ENCODE measurements at places on chromosomes 6 and 20. TPM values are rescaled to one million over a fixed set of nuclear protein-coding genes. Genes with fewer than 3 reads are reported as not detected.

The FOXA2 gene
- total RNA-seq = 7.9 TPM

The VNN1 gene
- total RNA-seq = 1.4 TPM

DNA sequence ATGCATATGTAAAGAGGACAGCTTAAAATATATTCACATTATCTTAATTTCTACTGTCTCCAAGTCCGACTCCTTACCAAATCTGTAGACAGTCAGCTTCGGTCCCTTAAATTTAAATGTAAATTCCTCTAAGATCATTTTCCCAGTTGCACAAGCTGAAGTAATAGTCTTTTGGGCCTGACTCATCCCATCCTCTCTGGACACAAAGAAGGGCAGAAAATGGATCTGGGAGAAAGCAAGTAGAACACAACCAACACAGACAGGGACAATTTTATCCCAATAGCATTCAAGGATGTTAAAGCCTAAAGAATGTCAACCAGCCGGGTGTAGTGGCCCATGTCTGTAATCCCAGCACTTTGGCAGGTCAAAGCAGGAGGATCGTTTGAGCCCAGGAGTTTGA lies 228.3 kb downstream of the ARHGAP18 start:
- H3K27me3 ChIP-seq = no peaks in the 10 kb centered on the region
- no peak for DNase-seq
- no peaks in the 10 kb centered on the region for H3K36me3 ChIP-seq
- no peak overlapping the region for H3K27ac ChIP-seq
- H3K4me3 ChIP-seq = no peak overlapping the region

The SNAP91 gene
- 0.53 TPM for total RNA-seq

GRCh38 chr6:108492131-108492766 lies 68.5 kb upstream of the FOXO3 start:
- peak; percentile 63 for DNase-seq
- no peaks in the 10 kb centered on the region for H3K4me1 ChIP-seq
- H3K4me3 ChIP-seq = no peak overlapping the region
- no peaks in the 10 kb centered on the region for H3K36me3 ChIP-seq

The DYNLT2 gene
- total RNA-seq = 4.0 TPM

DNA sequence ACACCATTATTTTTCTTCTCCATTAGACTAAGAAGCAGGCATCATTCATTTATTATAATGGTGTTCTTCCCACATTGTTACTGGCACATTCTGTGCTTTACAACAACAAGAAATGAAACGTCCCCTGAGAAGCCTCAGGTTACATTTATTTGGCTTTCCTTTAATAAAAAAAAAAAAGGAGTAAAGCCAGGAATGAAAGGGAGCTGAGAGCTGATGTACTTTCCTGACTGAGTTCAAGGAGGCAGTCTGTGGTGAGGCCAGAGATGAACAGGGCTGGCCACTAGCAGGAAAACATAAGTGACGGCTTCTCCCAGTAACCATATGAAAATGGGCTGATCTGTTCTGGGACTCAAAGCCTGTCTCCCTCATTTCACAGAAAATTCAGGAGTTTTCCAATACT lies 742.1 kb downstream of the MAFB start:
- H3K27ac ChIP-seq = no peak overlapping the region
- no peaks in the 10 kb centered on the region for H3K36me3 ChIP-seq
- no peak for DNase-seq
- no peaks in the 10 kb centered on the region for H3K4me1 ChIP-seq
- H3K27me3 ChIP-seq = no peaks in the 10 kb centered on the region

The RAET1G gene
- total RNA-seq = 1.5 TPM

The PTK6 gene
- total RNA-seq = 0.52 TPM

DNA sequence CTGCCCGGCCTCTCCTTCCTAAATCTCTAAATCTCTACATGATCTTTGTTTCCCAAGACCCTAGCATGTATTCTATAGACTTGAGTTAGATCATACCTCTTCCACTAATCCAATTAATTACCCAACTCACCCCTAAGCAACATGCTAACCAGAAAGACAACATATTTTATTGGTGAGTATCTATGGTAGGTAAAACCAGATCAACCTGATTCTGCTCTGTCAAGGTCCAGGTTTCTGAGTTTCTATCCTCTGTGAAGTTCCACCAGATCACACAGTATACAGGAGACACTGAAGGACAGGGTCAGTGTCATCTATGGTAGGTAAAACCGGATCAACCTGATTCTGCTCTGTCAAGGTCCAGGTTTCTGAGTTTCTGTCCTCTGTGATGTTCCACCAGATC lies 363.2 kb upstream of the MARCKS start:
- no peaks in the 10 kb centered on the region for H3K27me3 ChIP-seq
- H3K36me3 ChIP-seq = no peaks in the 10 kb centered on the region
- H3K4me1 ChIP-seq = no peaks in the 10 kb centered on the region
- no peak overlapping the region for H3K4me3 ChIP-seq

The ENPP3 gene
- total RNA-seq = 1.0 TPM

GRCh38 chr6:108841377-108841855 lies 6.8 kb upstream of the ARMC2 start:
- no peak overlapping the region for H3K4me3 ChIP-seq
- H3K27ac ChIP-seq = no peak overlapping the region

The ULBP2 gene
- 0.10 TPM for total RNA-seq

DNA sequence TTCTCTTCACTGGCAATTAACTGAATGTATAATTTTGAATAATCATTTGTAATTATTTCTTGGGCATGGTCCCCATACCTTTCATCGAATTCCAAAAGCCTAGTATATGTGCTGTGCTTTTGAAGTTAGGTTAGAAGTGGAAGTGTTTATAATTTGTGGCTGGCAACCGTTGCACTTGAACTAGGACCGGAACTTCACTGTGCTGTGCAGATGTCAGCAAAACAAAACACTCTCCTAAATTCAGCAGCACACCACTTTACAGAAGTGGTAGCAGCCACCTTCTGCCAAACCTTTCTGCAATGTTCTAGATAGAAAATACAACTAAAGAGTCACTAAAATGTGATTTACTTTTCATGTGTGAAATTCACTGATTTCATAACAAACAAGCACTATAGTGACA lies 111.9 kb downstream of the FAM83B start:
- DNase-seq = no peak
- H3K27ac ChIP-seq = no peak overlapping the region
- no peaks in the 10 kb centered on the region for H3K27me3 ChIP-seq
- no peaks in the 10 kb centered on the region for H3K4me1 ChIP-seq
- H3K36me3 ChIP-seq = no peaks in the 10 kb centered on the region

GRCh38 chr6:117487821-117488220 lies 5.3 kb downstream of the DCBLD1 start:
- no peaks in the 10 kb centered on the region for H3K36me3 ChIP-seq
- peaks cover 8% of the 10 kb centered on the region for H3K4me1 ChIP-seq
- H3K4me3 ChIP-seq = no peak overlapping the region
- no peak for DNase-seq
- H3K27ac ChIP-seq = no peak overlapping the region
- H3K27me3 ChIP-seq = no peaks in the 10 kb centered on the region

DNA sequence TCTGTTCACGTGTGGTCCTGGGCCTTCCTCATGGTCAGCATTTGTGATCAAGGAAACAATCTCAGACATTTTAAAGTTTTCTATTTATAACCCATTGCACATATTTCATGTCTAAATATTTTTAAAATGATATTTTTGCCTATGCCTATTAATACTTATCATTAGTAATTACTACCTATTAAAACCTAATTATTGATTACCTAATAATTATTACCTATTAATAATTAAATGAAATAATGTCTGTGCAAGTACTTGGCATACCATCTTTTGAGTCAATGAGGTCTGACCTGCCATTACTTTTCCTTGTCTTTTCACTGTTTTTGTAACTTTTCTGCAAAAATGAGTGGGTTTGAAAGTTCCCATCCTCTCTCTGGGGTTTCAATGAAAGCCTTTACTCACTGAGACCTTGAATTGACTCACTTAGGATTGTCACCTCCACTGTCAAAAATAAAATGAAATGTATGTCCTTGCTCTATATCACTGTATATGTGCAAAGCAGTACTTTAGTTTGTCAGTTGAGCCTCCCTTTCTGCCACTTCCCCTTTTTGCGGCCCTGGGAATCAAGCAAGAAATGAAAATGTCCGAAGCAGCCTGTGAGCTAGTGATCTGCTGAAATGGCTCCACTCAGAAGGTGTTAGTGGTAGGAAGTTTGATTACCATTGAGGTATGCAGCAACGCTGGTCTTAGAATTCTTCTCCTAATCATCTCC lies 87.8 kb downstream of the L3MBTL3 start:
- H3K27me3 ChIP-seq = no peaks in the 10 kb centered on the region
- DNase-seq = no peak

DNA sequence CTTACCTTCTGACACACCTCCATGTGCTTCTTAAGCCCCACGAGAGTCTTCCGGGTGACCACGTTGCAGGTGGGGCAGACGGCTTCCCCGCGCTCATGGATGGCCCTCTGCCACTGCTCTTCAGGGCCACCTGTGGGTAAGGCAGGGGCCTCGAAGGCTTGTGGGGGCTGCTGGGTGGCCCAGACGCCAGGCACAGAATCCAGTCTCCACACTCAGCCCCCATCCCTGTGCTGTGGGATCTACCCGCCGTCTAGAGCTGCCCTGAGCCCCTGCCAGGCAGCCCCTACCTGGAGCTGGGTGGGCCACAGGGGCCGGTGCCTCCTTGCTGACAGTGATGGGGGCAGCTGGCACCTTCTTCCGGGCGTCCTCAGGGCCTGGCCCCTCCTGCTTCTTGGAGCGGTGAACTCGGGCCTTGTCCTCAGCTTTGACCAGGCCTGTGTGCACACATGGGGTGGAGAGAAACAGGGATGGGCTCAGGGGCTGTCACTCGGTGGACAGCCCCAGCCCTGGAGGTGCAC lies 5.9 kb downstream of the ZNF512B start:
- no peaks in the 10 kb centered on the region for H3K36me3 ChIP-seq
- H3K4me3 ChIP-seq = no peak overlapping the region
- no peak overlapping the region for H3K27ac ChIP-seq
- H3K4me1 ChIP-seq = peaks cover 5% of the 10 kb centered on the region

GRCh38 chr20:21391185-21391971 lies 5.9 kb downstream of the NKX2-4 start:
- no peak overlapping the region for H3K4me3 ChIP-seq
- no peak overlapping the region for H3K27ac ChIP-seq
- no peaks in the 10 kb centered on the region for H3K36me3 ChIP-seq
- H3K27me3 ChIP-seq = peaks cover 82% of the 10 kb centered on the region

The PXDC1 gene
- 83.8 TPM for total RNA-seq

The HDGFL1 gene
- total RNA-seq = not detected

The ABHD16B gene
- not detected for total RNA-seq

The PRND gene
- total RNA-seq = 0.70 TPM

DNA sequence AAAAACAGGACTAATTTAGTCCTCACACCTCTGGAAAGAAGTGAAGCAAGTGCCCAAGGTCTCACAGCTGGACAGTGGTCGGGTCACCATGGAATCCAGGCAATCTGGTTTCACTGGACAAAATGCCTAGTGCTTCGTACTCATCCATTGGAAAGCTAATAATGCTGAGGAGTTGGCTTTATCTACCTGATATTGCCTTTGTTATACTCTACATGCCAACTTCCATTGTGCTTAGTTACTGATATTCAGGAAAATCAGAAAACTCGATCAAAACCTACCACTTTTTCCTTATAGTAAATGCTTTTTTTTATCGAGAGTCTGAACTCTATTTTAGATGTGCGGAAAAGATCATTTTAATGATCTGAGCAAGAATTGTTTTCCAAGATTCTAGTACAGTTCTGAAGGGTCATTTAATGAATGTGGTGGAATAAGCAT lies 966 bp downstream of the CFAP206 start:
- no peaks in the 10 kb centered on the region for H3K27me3 ChIP-seq
- H3K36me3 ChIP-seq = no peaks in the 10 kb centered on the region
- H3K4me1 ChIP-seq = no peaks in the 10 kb centered on the region
- no peak for DNase-seq
- H3K4me3 ChIP-seq = peak overlapping the region; percentile 25

The C6orf163 gene
- total RNA-seq = 2.5 TPM

DNA sequence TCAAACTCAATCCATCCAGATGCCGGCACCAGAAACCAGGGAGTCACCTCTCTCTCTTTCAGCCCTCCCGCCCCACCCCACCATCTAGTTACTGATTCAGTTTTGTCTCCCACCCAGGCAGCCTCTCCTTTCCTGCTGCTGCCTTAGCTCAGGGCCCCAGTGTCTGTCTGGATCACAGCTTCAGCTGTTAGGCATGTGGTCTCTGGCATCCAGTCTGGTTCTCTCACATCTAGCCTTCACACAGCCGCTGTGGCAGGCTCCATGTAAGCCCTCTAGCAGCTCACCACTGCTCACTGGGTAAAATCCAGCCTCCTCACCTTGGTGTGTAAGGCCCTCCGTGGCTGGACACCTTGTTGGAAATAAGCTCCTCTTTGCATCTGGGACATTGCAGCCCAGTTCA lies 21.3 kb downstream of the AARS2 start:
- H3K36me3 ChIP-seq = no peaks in the 10 kb centered on the region
- peaks cover 78% of the 10 kb centered on the region for H3K27me3 ChIP-seq
- DNase-seq = no peak
- no peak overlapping the region for H3K4me3 ChIP-seq
- H3K4me1 ChIP-seq = no peaks in the 10 kb centered on the region
- H3K27ac ChIP-seq = no peak overlapping the region

DNA sequence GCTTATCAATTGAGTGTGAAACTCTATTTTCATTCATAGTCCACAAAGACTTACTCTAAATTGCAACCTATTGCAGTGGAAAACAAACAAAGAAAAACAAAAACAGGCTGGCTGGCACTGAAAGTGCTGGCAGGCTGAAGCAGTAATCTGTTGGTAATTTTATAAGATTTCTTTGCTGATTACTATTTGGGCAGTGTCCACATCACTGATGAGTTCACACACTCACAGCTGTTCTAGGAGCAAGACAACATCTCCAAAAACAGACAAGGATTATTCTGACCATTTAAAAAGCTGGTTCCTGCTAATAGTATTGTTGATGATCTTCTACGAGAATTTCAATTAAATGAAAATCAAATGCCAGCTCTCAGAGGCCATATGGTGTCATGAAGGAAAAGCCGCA lies 26.9 kb downstream of the MARCKS start:
- H3K27ac ChIP-seq = no peak overlapping the region
- no peaks in the 10 kb centered on the region for H3K36me3 ChIP-seq
- H3K4me1 ChIP-seq = peaks cover 3% of the 10 kb centered on the region
- H3K4me3 ChIP-seq = no peak overlapping the region
- no peak for DNase-seq

The FILIP1 gene
- 6.0 TPM for total RNA-seq

The IL17F gene
- not detected for total RNA-seq

GRCh38 chr6:145189836-145190235 lies 545.5 kb downstream of the EPM2A start:
- no peaks in the 10 kb centered on the region for H3K4me1 ChIP-seq
- H3K36me3 ChIP-seq = no peaks in the 10 kb centered on the region
- H3K27me3 ChIP-seq = no peaks in the 10 kb centered on the region
- DNase-seq = no peak

- H3K36me3 ChIP-seq = no peaks in the 10 kb centered on the region
- no peak for DNase-seq
- no peaks in the 10 kb centered on the region for H3K4me1 ChIP-seq
Measured at GRCh38 chr6:115767931-115768330, 292.8 kb downstream of the FRK start.

- H3K4me1 ChIP-seq = peaks cover 23% of the 10 kb centered on the region
- no peaks in the 10 kb centered on the region for H3K36me3 ChIP-seq
- H3K27me3 ChIP-seq = no peaks in the 10 kb centered on the region
- H3K4me3 ChIP-seq = no peak overlapping the region
Measured at GRCh38 chr6:90195094-90195829, 101.4 kb downstream of the BACH2 start.

- peaks cover 4% of the 10 kb centered on the region for H3K4me1 ChIP-seq
- no peak overlapping the region for H3K4me3 ChIP-seq
- H3K36me3 ChIP-seq = no peaks in the 10 kb centered on the region
- peak; percentile 39 for DNase-seq
Measured at GRCh38 chr6:84762220-84763002, 2.0 kb downstream of the TBX18 start.

The SLC17A3 gene
- 0.36 TPM for total RNA-seq

The PNPLA1 gene
- total RNA-seq = 0.57 TPM
